COLO829 (cell line): ENCODE measurements at places on chromosomes 3 and 15.
A peak's percentile ranks its signal among the peaks of the same experiment; 100 is the strongest.

GRCh38 chr3:155701882-155702465 lies 42.9 kb downstream of the PLCH1 start:
- peak; percentile 86 for DNase-seq

GRCh38 chr3:8641472-8641871 lies 3.1 kb downstream of the SSUH2 start:
- no peak for DNase-seq

GRCh38 chr3:96931119-96931862 lies 116.9 kb downstream of the EPHA6 start:
- no peak for DNase-seq

- DNase-seq, result no peak
Measured at GRCh38 chr15:36429707-36430106, 149.7 kb upstream of the CDIN1 start.

DNA sequence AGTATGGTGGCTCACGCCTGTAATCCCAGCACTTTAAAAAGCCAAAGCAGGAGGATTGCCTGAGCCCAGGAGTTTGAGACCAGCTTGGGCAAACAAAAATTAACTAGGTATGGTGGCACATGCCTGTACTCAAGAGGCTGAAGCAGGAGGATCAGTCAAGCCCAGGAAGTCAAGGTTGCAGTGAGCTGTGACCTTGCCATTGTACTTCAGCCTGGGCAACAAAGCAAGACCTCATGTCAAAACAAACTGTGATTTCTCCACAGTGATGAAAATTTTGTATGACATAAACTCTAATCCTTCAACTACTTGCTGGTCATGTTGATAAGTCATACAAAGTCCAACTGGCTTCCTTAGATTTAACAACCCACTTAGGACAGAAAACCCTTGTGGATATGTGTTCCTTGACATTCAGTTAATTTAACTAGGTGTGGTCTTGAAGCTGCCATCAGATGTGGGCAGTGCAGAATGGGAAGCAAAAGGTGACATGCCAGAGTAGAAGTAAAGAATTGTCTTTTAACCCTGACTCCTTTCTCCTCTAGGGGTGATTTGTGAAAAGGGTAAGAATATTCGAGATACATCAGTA lies 263.3 kb downstream of the PTPRG start:
- no peak for DNase-seq
